Fibroblast of villous mesenchyme (primary cell): ENCODE measurements at places on chromosomes 16 and 17.

- no peak for DNase-seq
These were observed 5.3 kb downstream of the UBALD1 start for GRCh38 chr16:4609200-4610010.

DNA sequence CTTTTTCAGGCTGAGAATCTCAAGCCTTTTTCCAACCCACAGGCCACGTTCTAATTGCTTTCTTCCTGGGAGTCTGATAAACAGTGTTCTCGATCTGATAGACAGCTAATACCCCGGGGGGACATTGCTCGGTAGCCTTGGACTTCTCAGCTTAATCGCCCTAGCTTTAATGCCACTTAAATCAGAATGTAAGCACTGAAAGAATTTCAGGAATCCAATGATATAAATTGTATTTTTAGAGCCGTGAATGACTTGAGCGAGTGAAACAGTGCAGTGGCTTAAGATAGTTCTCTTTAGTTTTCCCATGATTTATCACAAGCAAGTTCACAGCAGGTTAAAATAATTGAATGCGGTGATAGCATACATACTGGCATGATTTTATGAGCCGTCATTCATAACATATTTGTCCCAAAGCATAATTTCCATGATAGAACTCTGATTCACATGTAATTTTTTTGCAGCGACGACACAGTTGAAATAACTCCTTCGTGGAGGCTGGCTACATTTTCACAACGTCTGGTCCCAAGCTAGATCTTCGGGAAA lies 116.1 kb upstream of the MYOCD start:
- peak; percentile 49 for DNase-seq

DNA sequence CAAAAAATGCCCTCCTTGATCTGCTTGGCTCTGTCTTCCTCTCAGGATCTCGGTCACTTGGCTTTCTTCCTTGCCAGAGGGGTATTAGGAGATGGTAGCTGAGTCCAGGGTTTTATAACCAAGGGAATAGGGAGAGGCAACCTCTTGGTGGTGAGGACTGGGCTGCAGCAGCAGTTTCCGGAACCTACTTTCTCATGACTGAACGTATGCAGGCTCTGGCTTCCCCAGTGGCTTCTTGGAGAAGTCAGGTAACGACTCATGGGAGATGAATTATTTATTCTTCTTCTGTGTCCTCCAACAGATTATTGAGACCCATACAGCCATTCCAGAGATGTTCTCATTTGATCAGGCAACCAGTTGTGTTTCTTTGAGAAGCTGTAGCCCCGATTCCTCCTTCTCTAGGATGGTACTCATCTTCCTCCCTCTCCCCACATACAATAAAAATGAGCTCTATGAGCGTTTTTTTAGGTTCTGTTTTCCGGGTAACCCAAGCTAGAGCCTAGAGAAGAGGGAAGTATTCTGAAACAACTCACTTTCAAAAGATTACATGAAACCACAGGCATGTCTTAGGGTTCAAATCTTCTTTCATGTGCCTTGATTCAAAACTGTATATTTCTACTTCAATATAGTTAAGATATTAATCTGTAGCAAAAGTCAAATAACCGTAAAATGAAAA lies 22.3 kb upstream of the DHX40 start:
- DNase-seq: no peak

DNA sequence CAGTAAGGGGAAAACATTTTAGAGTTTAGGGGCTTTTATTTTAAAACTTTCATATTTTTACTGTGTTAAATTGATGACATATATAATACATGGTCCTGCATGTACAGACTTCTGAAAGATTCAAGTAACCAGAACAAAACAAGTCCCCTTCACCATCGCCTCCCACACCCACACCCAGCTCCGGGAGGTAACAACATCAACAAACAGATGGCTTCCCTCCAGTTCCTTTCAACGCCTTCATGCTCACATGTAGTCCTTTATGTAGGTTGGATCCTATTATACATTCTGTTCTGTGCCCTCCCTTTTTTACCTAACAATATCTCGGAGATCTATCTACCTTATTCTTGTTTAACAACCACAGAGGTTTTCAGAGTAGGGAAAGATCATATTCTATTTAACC lies 30.5 kb downstream of the GINS3 start:
- no peak for DNase-seq

GRCh38 chr17:81265576-81265975 lies 26.5 kb downstream of the NDUFAF8 start:
- DNase-seq: no peak

DNA sequence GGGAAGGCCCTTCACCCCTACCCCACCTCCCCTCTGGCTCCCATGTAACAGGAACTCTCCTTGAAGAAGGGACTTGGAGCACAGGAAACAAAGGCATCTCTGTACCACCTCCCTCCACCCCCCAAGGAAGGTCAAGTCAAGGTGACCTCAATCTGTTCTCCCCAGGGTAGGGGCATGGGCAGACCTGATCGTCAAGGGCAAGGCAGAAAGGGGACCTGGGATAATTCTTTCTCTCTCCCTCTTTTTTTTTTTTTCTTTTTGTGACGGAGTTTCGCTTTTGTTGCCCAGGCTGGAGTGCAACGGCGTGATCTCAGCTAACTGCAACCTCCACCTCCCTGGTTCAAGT lies 4.3 kb upstream of the STAT5A start:
- DNase-seq: no peak

DNA sequence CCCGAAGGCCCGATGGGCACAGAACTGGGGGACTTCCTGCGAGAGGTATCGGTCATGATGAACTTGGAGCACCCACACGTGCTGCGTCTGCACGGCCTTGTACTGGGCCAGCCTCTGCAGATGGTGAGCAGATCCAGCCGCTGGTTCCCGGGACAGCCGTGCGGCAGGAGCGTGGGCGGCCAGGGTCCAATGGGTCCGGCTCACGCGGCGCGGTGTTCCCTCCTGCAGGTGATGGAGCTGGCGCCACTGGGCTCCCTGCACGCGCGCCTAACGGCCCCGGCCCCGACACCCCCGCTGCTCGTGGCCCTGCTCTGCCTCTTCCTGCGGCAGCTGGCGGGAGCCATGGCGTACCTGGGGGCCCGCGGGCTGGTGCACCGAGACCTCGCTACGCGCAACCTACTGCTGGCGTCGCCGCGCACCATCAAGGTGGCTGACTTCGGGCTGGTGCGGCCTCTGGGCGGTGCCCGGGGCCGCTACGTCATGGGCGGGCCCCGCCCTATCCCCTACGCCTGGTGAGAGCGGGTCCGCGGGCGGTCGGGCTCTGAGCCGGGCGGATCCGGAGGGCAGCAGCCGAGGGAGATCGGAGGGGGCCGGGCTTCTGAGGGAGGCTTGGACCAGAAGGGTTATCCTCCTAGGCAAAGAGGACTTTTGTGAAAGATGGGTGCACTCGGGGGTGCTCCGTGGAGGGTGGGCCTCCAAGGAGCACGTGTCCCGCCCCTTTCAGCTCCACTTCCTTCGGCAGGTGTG lies 3.0 kb downstream of the TNK1 start:
- peak; percentile 31 for DNase-seq

DNA sequence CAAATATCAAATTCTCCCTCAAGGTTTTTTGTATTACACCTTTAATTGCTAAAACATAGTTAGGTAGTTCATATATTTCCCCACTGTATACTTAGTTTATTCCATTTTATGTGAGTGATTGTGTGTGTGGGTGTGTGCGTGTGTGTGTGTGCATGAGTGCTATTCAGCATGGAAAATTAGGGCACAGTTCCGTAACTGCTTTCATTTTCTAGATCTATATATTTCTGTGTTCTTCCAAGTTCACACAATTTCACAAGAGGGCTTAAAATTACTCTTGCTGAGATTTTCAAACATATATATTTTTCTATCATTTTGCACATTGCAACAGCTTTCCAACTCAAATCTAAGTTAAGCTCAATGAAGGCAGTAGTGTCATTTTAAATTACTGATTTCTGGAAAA lies 782.9 kb upstream of the SOX9 start:
- peak; percentile 49 for DNase-seq

DNA sequence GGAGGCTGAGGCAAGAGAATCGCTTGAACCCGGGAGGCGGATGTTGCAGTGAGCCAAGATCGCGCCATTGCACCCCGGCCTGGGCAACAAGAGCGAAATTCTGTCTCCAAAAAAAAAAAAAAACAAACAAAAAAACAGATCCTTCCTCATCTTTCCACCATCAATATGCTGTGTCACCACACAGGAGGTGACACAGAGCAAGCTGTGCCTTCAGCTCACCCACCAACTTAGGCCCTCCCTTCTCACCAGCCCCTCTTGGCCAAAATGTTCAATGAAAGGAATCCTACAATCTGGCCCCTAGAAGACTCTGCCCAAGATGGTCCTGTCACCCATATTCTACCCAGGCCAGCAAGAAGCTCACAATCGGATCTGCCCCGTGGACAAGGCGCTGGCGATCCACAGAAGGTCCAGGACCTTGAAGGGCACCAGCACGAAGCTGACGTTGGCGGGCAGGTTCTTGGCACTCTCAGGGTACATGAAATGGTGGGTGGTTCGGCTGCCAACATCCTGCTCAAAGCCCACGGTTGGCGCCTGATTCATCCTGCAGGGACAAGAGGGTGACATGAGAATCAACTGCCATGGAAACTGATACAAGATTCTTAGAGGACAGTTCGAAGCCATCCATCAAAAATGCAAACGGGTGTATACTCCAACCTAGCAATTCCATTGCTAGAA lies 41.4 kb downstream of the DDX19A start:
- DNase-seq: no peak

- DNase-seq: no peak
These were observed 20.7 kb downstream of the MMP15 start for GRCh38 chr16:58046054-58046881.

DNA sequence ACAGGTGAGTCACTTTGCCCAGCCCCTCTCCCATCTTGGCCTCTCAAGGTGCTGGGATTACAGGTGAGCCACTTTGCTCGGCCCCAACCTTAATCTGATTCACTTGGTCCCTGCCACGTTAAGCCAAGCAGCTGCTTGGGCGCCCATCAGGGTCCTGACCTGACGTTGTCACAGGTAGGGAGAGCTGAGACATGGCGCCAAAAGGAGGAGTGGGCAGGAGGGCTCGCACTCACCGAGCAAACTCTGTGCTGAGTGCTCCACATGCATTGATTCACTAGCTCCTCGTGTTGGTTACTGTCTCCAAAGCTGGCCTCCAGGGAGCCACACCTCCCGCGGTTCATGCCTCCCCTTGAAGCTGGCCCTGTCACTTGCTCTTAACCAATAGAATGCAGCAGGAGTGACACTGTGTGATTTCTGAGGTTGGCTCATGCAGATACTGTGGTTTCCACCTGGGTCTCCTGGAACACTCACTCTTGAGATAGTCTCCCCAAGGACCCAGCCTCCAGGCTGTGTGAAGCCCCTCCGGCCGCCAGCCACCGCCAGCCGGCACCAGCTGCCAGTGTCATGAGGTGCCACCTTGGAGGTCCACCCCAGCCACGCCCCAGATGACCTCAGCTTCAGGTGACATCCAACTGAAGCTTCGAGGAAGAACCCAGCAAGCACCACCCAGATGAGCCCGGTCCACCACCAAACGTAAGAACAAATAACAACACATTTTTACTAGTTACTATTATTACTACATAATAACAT lies 223.0 kb downstream of the GSG1L start:
- no peak for DNase-seq

DNA sequence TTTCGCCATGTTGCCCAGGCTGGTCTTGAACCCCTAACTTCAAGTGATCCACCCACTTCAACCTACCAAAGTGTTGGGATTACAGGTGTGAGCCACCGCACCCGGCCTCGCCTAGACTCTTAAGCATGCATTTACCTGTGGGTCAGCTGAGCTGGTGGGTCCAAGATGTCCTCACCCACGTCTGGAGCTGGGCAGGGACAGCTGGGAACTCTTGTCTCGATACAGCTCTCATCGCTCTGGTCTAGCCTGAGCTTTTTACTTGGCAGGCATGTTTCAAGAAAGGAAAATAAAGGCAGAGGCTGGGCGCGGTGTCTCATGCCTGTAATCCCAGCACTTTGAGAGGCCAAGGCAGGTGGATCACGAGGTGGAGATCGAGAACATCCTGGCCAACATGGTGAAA lies 56.9 kb upstream of the PHOSPHO1 start:
- DNase-seq: no peak
